ENCODE measurements at places on chromosomes 2 and 18.

DNA sequence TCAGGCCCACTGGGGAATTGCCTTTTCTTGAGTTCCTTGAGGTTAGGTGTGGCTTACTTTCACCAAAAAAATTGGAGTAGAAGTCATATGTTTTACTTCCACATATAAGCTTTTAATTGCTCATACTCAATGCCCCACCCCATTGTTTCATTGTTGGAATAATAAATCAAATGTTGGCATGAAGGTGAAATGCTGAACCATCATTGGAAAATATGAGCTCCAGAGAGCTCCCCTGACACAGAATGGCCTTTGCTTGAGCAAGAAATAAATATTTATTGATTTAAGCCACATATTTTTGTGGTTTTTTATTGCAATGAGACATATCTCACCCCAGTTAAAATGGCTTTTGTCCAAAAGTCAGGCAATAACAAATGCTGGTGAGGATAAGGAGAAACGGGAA is 167.3 kb upstream of the SRD5A2 start:
- no peak for DNase-seq

DNA sequence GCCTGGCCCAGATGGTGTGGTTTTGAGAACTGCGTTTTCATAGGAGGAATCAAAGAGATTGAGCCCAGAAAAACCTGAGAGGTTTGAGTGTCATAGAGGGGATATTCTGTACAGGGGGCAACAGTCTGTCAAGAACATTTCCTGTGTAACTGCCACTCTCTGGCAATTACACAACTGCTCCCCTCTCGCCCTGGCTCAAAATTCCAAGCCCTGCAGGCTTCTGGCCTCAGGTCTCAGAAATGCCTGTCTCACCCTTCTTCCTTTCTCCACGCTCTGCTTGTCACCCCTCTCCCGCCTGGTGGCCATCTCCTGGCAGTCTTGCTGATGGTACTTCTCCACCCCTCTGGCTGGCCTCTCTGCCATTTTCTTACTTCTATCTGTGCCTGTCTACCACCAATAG is 4.0 kb downstream of the VAMP5 start:
- DNase-seq = no peak

DNA sequence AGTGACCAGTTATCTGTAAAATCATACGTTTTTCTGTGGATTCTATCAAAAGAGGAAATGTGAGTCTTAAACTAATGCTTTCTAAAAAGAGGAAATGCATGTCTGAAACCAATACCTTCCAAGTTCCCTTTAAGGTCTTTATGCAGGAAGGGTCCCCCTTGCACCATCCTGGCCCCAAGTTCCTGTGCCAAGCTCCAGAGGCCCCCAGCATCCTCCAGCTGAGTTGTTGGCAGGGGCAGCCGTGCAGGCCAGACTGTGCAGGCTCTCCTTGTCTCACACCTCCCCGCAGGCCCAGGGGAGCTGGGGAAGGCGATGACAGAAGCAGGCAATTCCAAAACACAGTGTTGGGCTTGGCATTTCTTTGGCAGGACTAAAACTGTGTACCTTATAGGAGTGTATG is 39.2 kb downstream of the DPYSL5 start:
- DNase-seq = no peak

DNA sequence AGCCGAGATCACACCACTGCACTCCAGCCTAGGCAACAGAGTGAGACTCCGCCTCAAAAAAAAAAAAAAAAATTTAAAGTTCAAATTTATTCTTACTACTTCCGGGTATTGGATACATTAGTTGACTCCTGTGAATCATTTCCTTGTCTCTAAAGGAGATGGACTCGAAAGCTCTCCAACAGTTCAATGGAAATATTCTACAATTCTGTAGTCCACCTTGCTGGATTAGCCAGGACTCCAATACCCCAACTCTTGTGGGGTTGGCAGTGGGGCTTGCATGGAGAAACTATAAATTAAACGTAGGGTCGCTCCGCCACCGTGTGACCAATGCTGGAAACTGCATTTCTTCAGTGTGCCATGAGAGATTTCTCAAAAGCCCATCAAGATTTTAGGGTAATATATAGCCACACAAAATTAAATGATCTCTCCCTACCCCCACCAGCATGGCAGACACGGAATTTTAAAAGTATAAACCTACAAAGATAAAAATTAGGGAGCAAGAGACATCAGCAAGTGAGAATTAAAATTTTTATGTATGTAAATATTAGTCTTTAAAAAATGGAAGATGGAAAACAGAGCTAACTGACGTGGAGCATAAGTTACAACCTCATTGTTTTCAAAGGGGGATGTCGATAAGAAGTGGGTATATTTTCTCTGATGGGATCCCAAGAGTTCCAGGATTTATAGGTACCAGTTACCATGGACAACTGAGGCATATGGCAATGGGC is 27.8 kb upstream of the GAREM2 start:
- DNase-seq = peak; percentile 33

DNA sequence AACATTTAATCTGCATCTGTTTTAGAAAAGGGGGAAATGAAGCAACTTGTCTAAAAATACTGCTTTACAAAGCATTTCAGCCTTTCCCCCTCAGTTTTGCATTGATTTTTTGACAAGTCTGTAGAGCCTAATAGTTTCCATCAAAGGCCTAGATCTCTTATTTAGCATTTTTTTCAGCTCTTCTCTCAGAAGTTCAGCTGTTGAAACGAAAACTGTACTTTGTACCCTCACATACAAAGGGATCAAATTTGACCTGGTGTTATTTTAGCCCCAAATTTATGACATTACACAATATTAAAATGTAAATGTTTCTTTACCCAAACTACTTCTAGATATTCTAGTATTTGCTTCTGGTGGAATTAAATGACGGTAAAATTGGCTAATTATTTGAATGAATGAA is 13.0 kb downstream of the YPEL5 start:
- no peak for DNase-seq

GRCh38 chr2:88933091-88933490 is 241.6 kb downstream of the RPIA start:
- DNase-seq = no peak

DNA sequence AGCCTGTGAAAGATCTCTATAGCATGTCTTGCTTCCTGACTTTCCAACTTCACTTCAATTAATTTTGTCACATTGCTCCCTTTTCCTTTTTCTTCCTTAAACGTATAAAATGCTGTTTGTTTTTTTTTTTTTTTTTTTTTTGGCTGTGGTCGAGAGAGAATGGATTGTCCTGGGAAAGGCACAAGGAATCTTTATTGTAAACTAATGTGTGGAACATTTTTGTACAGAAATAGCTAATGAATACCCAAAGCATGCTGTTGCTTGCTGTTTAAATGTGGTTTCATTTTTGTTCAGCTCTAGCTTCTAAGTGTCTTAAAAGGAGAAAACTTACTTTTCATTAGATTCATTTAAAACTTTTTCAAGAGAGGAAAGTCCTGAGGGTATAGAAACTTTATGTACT is 105.5 kb downstream of the GPD2 start:
- DNase-seq = no peak

- DNase-seq = no peak
These were observed 73.8 kb downstream of the RTP5 start for GRCh38 chr2:241943209-241943850.

GRCh38 chr18:50751947-50752346 is 67.9 kb downstream of the MRO start:
- DNase-seq = no peak

DNA sequence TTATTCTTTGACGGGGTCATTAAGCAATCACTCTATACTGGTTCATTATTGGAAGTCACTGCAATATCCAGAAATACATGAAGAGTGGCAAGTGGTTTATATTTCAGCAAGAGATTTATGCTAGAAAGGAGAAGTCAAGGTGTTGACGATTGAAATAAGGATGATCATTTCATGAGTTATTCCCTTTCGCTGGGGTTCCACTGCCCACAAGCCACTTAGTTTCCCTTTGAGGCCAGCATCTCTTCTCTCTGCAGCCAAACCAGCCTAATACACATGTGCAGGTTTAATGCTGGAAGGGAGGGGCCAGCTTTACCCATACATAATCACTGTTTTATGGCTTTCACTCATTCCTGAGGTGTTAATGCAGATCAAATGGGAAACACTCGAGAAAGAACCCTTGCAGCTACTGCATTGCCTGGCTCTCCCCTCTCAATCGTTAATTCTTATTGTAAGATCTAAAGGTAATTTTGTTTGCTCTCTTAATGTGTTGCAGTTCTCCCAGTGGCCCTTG is 108.4 kb downstream of the MEIS1 start:
- no peak for DNase-seq

GRCh38 chr18:76528477-76529432 is 33.7 kb upstream of the ZNF516 start:
- DNase-seq = no peak

DNA sequence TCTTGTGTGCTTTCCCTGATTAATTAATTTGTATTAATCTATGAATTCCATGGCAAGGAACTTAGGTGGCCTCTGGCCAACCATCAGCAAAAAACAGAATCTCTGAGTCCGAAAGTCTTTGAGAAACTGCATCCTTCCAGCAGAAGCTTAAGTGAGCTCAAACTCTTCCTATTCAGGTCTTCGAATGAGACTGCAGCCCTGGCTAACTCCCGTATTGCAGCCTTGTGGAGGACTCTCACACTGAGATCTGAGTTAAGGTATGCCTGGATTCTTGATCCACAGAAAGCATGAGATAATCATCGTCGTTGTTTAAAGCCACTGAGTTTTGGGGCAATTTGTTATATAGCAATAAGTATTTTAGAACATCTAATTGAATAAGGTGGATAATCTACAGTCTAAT is 1143.9 kb upstream of the NXPH2 start:
- DNase-seq = no peak

- no peak for DNase-seq
These were observed 20.5 kb upstream of the HNMT start for GRCh38 chr2:137943678-137944347.

DNA sequence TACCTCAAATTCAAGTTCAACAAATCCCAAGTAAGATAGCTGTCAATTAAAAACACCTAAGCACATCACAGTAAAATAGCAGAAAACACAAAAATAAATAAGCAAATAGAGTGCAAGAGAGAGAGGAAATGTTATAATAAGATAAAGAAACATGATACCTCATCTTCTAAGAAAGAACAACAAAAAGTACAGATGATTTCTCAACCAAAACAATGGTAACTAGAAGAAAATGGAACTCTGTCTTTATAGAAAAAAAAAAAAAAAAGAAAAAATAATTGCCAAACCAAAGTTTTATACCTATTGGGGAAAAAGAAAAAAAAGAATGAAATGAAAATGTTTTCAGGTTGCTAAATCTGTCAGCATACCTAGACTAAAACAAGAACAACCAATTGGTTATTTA is 1253.5 kb upstream of the CDH2 start:
- no peak for DNase-seq

DNA sequence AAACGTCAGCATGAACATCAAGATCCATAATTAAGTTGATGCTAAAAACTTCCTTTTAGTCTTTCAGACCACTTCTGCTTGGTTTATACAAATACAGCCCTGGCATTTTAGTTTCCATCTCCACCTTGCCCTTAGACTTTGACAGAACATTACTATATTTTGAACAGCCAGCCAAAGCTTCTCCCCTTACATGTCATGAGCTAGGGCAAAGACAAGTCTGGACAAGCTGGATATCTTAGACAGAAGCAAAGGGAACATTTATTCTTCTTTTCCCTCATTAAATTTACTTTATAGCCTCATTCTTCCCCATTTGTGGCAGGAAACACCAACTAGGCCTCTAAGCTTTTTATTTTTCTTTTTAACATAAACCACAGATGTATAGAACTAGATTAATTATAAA is 403.3 kb downstream of the SUCLG1 start:
- no peak for DNase-seq

GRCh38 chr2:85921659-85922058 is 32.9 kb upstream of the ST3GAL5 start:
- DNase-seq = no peak

DNA sequence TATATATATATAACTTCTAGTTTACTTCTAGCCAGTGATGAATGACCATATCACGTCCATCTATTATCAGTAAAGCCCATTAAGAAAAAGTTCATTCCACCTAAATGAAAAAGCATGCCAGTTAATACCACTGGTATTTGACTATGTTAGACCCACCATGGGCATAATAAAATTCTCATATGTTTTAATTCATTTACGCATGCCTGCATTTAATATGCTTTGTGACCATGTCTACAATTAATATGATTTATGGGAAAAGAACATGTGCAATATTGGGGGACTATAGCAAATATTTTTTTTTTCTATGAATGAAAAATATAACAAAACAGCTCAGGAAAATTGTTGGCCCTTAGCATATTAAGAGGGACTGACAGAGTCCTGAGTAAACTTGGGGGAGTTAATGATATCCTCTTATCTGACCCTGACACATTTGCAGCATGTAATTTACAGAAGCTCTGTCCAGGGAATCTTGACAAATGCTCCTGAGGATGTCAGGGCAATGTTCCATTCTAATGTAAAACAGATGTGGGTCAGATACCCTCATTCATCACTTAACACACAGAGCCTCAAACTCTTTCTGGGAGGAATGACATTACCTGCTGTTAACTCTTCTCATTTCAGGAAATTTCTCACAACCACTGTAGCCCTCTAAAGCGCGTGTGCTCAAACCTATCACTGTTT is 90.6 kb downstream of the PAX3 start:
- DNase-seq = no peak

GRCh38 chr2:48674933-48675332 is 57.3 kb downstream of the GTF2A1L start:
- DNase-seq = no peak

DNA sequence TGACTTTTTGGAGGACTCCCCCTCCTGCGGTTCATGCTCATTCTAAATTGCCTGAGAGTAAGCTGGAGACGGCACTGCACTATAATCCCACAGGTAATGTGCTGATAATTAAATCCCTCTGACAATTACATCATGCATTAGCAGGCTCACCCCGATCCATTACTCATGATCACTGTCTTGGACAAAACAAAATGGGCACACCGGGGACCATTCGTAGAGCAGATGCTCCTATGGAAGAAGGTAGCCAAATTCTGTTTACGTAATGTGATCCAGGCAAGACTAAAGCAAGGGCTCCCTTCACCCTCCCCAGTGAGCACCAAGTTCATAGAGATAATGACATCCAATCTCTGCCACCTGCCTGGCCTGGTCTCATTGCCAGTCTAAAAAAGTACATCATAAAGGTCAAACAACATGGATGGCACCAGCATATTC is 657.1 kb upstream of the SOX11 start:
- no peak for DNase-seq

DNA sequence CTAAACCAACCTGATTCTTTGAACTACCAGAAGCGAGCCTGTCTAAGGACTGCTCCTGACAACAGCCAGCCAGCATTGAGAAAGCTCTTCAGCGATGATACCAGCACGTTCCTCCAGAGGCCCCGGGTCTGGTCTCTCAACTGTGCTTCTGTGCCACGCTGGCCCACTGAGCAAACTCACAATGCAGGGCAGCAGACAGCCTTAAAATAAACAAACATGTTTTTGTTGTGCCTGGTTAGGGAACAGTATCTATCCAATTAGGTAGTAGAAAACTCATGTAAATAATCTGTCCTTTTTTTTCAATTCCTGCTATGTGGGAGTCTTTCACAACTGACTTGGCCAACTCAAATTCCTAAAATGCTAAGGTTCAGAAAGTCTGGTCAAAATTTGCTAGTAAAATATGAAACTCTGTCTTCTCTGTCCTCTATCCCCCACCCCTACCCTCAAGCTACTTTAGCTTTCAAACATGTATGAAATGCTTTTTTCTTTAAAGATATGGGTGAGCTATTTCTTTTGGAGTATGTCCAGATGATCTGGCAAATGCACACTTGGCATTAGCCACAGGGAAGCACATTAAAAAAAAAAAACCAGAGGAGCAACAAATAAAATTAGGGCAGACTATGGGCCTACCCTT is 21.4 kb upstream of the EML4 start:
- DNase-seq = no peak

- DNase-seq = no peak
These were observed 414.9 kb upstream of the SYT4 start for GRCh38 chr18:43692099-43692690.

Measured in stromal cell of bone marrow (primary cell).